ENCODE measurements at places on chromosomes 6 and 20.

DNA sequence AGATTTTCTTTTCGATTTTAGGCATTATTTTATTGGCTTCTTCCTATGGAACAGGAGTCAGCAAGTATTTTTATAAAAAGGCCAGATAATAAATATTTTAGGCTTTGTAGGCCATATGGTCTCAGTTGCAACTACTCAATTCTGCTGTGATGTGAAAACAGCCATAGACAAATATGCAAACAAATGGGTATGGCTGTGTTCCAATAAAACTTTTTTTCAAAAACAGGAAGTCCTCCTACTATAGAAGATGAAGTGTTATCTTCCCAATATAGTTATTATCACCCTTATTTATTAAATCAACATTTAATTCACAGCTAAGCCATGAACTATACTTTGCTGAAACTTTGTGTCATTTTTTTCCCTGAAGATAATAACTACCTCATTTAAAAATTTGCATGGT lies 57.2 kb downstream of the CHD6 start:
- no peak overlapping the region for H3K4me3 ChIP-seq
- no peak for DNase-seq
- no peak overlapping the region for H3K27ac ChIP-seq
- no peaks in the 10 kb centered on the region for H3K36me3 ChIP-seq
- no peaks in the 10 kb centered on the region for H3K4me1 ChIP-seq

GRCh38 chr6:85125526-85125925 lies 324.4 kb upstream of the NT5E start:
- DNase-seq: no peak
- H3K4me1 ChIP-seq: no peaks in the 10 kb centered on the region
- no peak overlapping the region for H3K27ac ChIP-seq
- no peak overlapping the region for H3K4me3 ChIP-seq
- no peaks in the 10 kb centered on the region for H3K36me3 ChIP-seq

DNA sequence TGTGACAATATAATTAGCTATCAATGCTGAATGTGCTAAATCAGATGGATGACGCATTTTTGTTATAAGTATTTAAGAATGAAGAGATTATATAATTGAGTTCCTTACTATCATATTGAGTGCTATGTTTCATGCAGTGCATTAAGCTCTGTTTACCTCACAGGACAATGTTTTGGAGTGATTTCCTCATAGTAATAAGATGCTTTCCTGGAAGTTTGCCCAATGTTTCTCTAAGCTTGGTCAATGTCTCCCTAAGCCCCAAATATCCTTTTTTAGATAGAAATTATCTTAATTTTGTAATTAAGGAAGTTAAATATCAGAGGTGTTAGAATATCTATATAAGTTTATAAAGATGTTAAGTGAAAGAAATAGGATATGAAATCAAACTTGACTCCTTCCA lies 489.6 kb downstream of the MMUT start:
- peak; percentile 46 for DNase-seq
- H3K4me1 ChIP-seq: no peaks in the 10 kb centered on the region
- no peaks in the 10 kb centered on the region for H3K36me3 ChIP-seq
- no peak overlapping the region for H3K4me3 ChIP-seq
- no peaks in the 10 kb centered on the region for H3K27me3 ChIP-seq

DNA sequence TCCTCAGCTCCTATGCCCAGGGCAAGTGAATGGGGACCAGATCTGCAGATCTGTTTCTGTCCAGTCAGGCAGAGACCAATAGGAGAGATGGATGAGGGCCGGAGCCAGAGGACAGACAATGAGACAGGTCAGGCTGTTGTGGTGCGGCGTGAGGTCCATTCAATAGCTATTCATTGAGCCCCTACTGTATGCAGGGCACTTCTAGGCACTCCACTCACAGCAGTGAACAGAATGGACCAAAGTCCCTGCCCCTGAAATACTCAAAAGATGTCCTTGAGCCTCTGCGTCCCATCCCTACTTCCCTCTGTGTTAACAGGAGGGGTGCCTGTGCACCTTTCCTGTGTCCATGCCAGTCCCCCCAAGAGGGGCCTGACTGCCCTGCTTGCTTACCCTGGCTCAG lies 8.5 kb upstream of the TULP1 start:
- no peaks in the 10 kb centered on the region for H3K36me3 ChIP-seq
- no peak for DNase-seq
- no peak overlapping the region for H3K4me3 ChIP-seq
- no peak overlapping the region for H3K27ac ChIP-seq

DNA sequence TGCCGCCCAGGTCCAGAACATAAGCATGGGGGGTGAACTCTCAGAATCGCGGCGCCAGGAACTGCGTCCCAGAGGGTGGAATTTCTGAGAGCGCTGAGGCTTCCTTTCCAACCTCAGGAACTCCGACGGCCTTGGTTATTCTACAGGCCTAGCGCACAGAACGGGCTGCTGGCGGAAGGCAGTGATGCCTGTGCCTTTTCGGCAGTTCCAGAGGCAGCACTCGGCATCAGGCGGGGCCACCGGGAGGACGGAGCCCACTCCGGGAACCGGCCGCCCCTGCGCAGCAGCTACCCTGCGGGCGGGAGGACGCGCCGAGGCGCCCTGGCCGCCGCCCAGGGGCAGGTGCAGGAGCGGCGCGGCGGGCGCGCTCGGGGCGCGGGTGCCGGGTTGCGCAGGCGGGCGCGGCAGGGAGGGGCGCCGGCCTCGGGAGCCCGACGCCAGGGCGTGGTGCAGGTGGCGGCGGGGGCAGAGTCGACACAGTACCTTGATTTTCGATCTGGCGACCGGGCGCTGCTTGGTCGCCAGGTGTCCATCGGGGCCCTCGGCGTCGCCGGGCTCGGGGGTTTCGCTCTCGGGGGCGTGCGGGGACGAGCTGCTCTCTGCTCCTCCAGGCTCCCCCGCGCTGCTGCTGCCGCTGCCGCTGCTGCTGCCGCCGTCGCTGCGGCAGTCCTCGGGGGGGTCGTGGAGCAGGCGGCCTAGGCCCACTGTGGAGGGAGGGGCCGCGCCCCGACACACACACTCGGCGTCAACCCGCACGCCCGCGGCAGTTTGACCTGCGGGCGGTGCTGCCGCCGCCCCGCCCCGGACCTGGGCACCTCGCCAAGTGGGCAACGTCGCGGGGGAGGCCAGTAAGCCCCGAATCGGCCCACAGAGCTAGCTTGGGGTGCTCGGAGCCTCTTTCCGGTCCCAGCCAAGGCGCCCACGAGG lies 1.3 kb downstream of the OVOL2 start:
- H3K27me3 ChIP-seq: peaks cover 55% of the 10 kb centered on the region
- no peaks in the 10 kb centered on the region for H3K36me3 ChIP-seq
- no peaks in the 10 kb centered on the region for H3K4me1 ChIP-seq
- DNase-seq: peak; percentile 1
- H3K27ac ChIP-seq: no peak overlapping the region

All from fibroblast of lung (primary cell).